ACHN (cell line): ENCODE measurements at places on chromosomes 2 and 18.
A peak's percentile ranks its signal among the peaks of the same experiment; 100 is the strongest.

DNA sequence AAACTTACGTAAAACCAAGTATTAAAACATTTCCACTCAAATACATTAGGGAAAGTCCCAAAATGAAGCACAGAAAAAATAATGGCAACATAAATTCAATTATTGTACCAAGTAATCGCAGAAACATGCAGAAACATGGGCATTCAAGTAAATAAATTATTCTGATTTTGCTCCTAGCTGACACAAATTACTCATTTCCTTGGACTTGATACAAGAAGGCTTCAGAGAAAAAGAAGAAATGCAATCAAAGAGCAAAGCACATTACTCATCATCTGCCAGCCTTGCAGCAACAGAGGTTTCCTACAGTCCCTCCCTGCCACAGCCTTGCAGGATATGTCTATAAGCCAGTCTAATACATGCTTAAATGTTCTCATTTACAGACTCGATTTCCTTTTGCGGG, 439.8 kb upstream of the LYPD1 start:
- peak; percentile 29 for DNase-seq

DNA sequence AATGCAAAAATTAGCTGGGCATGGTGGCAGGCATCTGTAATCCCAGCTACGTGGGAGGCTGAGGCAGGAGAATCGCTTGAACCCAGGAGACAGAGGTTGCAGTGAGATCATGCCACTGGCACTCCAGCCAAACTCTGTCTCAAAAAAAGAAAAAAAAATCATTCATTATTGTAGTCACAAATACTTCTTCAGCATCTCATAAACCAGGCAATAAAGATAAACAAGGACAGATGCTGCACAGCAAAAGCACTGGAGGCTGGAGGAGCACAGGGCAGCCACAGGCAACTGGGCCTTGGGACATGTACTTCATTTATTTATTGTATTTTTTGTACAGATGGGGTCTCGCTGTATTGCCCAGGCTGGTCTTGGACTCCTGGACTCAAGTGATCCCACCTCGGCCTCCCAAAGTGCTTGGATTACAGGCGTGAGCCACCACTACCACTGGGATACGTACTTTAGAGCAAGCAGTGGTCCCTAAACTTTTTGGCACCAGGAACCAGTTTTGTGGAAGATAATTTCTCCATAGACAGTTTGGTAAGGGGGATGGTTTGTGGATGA, 16.8 kb upstream of the MAT2A start:
- DNase-seq, result no peak

DNA sequence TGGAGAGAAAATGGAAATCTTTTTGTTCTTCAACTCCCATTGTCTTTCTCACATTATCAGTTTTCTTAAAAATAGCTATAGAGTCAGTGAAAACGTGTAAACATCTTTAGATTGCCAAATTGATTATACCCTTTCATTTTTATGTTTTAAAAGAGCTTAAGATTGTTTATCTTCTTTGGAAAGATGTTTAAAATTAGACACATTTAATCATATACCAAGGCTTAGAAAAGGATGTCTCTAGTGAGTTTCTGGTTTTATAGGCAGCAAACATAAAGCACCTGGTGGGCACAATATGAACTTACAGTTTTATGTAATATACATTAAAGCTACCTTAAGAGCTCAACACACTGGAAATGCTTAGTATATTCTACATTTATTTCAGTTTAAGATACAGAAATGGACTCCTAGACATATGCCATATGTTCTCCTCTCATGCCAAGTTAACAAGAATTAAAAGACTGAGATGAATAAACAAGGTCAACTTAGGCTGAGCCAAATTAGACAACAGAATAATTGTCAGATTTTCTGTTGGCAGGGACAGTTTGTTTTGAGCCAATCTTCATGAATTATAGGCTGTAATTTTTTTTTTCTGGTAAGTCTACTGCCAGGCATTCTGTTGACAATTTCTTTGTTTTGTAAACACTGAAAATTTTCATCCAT, 112.7 kb downstream of the OTX1 start:
- DNase-seq, result no peak

DNA sequence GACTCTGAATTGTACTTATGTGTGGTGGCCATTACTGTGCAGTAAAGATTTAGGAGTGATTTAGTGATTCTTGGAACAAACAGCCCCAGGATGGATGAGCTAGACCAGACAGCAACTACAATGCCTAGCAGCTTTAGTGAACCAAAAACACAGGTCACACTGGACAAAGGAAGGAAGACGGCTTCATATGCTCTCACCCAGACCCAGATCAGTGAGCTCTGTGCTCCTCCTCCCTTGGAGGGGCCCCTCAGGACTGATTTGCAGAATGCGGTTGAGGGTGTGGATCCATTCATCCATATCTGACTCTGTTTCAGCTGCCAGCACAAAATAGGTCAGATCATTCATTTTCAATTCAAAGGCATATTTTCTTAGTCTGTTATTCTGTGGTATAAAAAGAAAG, 159.7 kb upstream of the CCDC195 start:
- DNase-seq, result no peak

DNA sequence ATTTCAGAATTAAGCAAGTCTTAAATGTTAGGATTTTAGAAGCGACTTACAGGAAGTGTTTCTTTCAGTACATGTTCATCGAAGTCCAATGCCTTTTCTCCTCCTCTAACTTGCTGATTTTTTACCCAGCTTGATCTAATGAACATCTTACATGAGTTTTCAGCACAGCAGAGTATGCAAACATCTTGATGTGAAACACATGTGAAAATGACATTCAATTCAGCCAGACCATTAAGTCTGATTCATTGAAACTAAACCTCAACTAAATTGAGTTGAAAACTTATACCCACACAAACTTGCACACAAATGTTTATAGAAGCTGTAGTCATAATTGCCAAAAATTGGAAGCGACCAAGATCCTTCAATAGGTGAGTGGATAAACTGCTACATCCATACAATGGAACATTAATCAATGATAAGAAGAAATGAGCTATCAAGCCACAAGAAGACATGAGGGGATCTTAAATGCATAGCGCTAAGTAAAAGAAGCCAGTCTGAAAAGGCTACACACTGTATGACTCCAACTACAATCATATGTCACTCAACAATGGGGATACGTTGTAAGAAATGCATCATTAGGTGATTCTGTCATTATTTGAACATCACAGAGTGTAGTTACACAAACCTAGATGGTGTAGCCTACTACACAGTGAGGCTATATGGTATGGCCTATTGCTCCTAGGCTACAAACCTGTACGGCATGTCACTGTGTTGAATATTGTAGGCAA, 18.5 kb downstream of the PSTPIP2 start:
- DNase-seq, result no peak

- no peak for DNase-seq
Measured at GRCh38 chr2:204892506-204893255, 347.4 kb downstream of the PARD3B start.

- DNase-seq, result no peak
Measured at GRCh38 chr2:129456691-129457090, 522.8 kb upstream of the RAB6C start.

DNA sequence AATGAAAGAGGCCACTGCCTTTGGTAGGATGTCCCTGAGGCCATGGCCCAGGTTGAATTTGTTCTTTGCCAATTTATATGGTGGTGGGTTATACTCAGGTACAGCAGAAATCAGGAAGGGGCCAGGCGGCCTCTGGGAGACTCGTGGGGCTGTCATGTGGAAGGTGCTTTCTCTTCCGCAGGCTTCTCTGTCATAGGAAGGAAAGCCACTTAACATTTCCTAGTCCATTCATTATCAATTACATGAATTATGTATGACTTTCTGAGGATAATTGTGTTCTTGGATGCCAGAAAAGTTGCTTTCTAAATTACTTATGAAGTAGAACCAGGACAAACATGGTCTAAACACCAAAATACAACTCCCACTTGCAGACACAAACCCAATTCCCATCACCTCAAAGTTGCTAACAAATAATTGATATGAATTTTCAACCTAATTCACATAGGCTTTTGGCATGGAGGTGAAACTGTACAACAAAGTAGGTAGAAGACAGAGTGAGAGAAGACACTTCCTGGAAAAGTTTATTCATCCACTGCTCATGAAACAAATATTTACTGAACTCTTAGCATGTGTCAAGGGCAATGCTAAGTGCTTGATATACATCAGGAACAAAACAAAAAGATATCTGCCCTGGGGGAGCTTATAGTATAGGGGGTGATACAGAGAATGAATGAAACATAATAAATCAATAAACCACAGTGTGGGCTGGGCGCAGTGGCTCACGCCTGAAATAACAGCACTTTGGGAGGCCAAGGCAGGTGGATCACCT, 50.5 kb upstream of the CHMP1B start:
- no peak for DNase-seq

- no peak for DNase-seq
Measured at GRCh38 chr2:25742501-25742900, 69.1 kb upstream of the DTNB start.

DNA sequence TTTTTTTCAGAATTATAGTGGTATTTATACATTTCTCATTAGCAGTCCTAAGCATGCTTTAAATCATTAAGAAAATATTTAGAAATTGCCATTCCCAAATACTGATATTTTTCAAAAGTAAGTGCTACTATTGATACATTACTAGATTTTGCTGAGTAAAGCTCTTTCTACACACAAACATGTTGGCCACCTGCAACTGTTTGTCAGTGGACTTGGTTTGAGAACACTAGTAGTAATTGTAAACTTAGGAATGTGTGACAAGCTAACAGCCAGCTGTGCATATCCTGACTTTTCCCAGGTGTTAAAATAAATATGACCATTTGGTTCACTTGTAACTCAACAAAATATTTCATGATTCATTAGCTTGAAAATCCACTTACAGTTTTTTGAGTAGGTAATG, 103.1 kb downstream of the MSTN start:
- no peak for DNase-seq

- no peak for DNase-seq
Measured at GRCh38 chr18:52283927-52284326, 56.1 kb upstream of the DCC start.

DNA sequence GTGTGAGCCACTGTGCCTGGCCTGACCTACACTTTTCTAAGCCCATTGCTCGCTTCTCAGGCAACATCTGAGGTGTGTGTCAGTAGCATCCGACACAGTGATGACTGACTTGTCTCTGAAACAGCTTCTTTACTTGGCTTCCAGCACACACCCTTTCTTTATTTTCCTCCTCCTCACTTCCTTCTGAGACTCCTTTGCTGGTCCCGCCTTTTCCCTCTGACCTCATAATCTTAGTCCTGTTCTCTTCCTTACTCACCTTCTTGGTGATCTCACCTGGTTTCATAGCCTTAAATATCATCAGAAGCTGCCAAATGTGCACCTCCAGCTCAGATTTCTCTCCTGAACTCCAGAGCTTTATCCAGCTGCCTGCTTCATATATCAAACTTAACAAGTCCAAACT, 66.6 kb upstream of the PELI1 start:
- no peak for DNase-seq

DNA sequence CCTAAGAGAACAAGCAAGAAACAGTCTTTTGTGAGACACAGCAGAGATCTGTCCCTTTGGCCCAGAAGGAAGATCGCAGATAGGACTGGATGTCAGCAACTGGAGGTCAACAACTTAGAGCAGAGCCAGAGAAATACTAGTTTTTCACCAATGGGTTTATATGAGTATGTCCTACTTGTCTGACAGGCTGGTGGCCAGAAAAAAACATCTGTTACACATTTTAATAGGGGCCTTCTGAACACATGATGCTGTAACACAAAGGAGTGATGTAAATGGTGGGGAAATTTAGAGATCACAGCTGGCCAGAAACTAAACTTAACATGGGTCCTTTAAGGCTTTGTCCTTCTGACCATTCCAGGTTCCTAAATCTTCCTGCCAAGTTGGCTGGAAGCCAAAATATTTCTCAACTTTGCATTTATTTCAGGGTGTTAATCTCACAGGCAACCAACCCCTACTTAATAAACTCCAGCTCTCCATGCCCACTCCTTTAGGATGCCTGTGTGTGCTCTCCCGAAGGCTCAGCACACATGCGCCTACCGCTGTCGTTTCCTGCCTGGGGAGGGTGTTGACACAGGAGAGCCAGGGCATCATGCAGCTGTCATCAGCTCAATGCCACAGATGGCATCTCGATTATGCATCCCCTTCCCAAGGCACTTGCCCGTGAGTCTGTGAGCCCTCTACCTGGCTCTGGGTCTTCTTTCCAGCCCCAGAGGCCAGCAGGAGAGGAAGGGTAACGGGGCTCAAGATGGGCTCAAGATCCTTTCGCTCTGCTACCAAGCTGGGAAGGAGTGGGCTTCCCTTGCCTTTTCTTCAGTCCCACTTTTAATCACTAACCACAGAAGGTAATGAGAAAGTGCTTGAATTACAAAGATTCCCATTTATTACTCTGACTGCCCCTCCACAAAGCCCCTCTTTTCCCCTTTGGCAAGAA, 252.5 kb downstream of the ETAA1 start:
- DNase-seq, result no peak

- DNase-seq, result no peak
Measured at GRCh38 chr2:66987733-66988132, 409.4 kb upstream of the ETAA1 start.

GRCh38 chr2:100783987-100784386, 36.0 kb upstream of the NPAS2 start:
- DNase-seq, result peak; percentile 47

GRCh38 chr18:31057051-31057450, 14.5 kb upstream of the DSC3 start:
- DNase-seq, result no peak

DNA sequence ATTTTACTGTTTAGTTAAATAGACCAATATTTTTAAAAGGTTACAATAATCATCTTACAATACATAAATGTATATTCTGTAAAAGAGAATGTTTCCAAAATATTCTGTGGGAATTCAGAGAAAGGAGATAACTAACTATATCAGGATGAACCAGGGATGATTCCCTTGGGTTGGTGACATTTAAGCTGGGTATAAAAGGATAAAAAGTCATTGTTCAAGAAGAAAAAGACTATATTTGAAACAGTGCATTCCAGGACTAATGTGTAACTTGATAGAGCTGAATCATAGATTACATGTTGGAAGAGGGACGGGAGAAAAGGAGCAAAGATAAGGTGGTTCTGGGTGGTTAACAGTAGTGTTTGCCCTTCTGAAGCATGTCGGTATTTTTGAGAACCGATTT, 10.1 kb downstream of the RASGRP3 start:
- no peak for DNase-seq

- DNase-seq, result peak; percentile 16
Measured at GRCh38 chr2:132562245-132562644, 107.8 kb downstream of the LYPD1 start.
